Renal cortical epithelial cell (primary cell): ENCODE measurements at places on chromosomes 2 and 18. TPM values are rescaled to one million over a fixed set of nuclear protein-coding genes. Genes with fewer than 3 reads are reported as not detected.

DNA sequence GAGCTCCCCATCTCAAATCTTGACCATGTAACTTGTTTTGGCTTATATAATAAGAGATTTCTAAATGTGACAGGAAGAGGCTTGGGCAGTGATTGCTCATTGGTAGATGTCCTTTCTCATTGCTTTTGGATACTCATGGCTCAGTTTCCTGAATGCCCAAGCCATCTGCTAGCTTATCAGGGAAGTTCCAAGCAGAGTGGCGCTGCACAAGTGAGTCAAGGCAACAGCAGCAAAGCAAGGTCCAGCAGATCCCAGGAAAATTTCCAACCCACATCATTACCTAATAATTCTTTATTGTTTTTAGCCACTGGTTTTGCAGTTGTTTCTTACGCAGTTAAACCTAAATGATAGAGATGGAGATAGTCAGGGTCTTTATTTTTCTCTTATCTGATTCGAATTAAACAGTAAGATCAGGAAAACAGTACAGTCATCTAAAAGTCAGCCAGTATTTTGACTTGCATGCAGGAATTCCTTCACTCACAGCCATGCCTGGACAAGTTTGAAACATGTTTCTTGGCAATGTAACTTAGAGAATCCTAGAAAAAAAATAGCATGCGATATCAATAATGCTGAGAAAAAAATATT, 349.7 kb upstream of the TMEFF2 start:
- DNase-seq: no peak

- DNase-seq: no peak
Observed at GRCh38 chr2:201496785-201497184, 45.2 kb downstream of the STRADB start.

DNA sequence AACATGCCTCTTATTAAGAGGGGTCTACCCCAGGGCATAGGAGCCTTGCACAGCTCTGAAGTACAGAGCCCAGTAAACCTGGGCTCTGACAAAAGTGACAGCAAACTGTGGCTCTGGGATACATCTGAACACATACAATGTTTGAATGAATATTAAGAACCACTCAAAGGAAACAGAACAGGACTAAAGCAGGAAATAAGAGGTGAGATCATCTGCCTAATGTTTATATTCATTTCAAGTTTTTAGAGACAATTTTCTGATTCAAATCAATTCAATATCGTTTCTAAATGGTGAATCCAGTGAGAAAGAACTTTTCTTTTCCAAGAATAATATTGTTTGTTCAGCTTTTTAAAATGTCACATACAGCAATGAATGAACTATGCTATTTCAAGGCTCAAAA, 136.7 kb upstream of the CAVIN2 start:
- DNase-seq: no peak

DNA sequence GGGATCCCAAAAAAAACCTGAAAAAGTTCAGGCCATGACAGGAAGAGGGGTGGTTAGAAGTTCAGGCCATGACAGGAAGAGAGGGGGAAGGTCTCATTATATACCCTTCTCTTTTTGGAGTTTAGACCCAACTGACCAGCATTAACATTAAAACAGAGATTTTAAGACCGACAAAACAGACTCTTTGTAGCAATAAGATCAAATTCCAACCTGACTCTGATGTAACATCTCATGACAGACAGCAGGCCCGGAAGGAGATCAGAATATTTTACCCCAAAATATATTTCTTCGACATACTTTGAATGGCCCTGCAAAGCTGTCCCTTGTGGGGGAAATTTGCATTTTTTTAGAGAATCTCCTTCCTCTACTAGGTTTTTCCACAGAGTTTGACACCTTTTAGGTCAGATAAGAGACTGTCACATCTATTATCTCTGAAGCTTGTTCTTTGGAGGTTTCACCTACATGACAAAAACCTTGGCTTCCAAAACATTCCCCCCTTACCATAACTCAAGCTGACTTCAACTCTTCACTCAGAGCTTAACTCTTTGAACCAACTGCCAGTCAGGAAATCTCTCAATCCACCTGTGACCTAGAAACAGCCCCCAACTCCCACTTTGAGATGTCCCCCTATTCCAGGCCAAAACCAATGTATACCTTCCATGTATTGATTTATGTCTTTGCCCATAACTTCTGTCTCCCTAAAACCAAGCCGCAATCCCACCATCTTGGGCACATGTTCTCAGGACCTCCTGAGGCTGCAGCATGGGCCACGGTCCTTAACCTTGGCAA, 51.0 kb upstream of the B3GNT2 start:
- no peak for DNase-seq

- DNase-seq: no peak
Observed at GRCh38 chr18:34867520-34867919, 157.4 kb downstream of the DTNA start.

DNA sequence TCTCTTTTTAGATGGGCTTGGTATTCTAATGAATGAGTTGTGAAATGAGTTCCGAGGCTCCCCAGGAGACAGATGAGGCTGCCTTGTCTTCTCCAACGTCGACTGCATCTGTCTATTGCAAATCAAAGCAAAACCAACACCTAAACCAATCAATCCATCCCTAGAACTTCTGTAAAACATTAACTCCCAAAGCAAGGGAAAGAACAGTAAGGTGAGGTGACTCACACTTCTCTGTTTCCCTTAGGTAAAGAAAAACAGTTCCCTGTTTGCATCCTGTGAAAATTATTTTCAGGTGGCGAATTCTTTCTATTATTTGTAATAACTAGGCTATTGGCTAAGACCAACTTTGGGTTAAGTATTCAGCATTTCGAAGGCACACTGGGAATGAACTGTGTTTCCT, 249.4 kb downstream of the EPHA4 start:
- peak; percentile 90 for DNase-seq

GRCh38 chr2:122519366-122519765, 763.9 kb downstream of the TSN start:
- no peak for DNase-seq

DNA sequence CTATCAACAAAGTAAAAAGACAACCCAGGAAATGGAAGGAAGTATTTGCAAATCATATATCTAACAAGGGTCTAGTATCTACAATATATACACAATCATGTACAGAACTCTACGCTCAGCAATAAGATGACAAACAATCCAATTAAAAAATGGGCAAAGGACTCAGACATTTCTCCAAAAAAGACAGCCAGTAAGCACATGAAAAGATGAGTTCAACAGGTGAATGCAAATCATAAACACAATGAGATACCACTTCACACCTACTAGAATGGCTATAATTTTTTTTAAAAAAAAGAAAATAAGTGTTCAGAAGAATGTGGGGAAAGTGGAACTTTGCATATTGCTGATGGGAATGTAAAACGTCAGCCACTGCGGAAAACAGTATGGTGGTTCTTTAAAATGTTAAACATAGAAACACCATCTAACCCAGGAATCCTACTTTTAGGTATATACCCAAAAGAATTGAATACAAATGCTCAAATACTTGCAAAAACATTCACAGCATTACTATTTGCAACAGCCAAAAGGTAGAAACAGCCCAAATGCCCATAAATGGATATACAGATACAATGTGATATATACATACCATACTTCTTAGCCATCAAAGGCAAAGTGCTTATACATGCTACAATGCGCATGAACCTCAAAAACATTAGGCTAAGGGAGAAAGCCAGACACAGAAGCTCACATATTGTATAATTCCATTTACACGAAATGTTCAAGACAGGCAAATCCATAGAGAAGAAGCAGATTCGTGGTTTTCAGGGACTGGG, 121.2 kb downstream of the CABYR start:
- no peak for DNase-seq

GRCh38 chr2:191382801-191383200, 137.6 kb downstream of the MYO1B start:
- DNase-seq: peak; percentile 50

ARHGEF4 gene
- 0.35 and 0.40 TPM in 2 replicates for total RNA-seq

IL36G gene
- total RNA-seq: not detected in 2 replicates
